ENCODE measurements at places on chromosomes 4 and X.

DNA sequence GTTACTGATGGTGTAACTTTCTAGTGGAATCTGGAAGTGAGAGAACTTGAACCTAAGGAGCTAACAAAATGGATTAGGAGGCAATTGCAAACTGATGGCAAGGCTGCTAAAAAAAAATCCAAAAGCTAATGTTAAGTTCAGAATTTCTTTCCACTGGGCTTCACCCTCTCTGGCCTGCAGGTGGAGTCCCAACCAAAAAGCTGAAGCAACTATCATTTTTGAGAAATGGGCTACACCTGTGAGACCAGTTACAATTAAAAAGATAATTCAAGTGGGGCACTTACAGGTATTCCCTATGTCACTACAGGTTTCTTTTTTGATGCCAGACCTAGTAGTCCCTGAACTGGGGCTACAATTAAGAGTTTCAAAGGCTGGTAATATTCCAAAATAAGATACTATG is 142.1 kb upstream of the FTHL17 start:
- no peak for DNase-seq

DNA sequence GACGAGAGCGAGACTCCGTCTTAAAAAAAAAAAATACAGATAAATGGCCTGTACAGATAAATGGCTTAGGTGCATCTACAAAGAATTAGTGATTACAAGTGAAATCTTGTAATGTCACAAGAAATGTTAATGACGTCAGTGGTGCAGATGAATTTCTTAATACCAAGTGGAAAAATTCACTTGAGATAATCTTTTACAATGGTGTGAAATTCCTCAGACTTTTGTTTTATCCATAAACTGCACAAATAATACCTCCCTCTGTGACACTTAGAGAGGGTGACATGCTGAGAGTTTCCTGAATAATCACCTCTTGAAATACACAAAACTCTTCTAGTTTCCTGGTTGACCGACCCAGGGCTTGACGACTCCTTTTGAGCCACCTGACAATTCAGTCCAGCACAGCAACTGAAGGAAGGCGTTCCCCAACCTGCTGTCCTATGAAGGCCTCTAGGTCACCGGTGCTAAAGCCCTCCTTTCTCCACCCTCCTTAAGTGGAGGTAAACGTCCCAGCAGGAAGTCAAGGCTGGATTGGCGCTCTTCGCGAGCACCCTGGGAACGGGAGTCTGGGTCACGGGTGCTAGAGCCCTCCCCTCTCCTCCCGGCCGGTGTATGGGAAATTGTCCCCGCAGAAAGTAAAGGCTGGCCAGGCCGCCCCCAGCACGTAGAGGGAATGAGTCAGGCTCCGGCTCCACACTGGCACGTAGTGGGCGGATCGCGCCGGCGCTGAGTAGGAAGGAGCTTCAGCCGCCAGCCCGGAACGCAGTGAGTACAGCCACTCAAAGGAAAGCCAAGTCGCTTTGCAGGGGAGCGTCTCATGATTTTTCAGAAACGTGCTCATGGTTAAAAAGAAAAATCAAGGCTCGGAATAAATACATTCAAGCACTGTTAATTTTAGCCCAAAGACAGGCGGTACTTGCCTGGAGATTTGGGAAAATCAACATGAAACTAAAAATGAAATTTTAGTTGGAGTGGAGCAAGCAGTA is at the start of gene TMEM144:
TMEM144 (plus strand) TSS at position 662 of the 983 bp plus-strand sequence. CDS start 2,182 bp downstream, outside the sequence.
- peak; percentile 33 for DNase-seq

GRCh38 chr4:7313347-7313811 is 121.0 kb downstream of the SORCS2 start:
- DNase-seq, result no peak

DNA sequence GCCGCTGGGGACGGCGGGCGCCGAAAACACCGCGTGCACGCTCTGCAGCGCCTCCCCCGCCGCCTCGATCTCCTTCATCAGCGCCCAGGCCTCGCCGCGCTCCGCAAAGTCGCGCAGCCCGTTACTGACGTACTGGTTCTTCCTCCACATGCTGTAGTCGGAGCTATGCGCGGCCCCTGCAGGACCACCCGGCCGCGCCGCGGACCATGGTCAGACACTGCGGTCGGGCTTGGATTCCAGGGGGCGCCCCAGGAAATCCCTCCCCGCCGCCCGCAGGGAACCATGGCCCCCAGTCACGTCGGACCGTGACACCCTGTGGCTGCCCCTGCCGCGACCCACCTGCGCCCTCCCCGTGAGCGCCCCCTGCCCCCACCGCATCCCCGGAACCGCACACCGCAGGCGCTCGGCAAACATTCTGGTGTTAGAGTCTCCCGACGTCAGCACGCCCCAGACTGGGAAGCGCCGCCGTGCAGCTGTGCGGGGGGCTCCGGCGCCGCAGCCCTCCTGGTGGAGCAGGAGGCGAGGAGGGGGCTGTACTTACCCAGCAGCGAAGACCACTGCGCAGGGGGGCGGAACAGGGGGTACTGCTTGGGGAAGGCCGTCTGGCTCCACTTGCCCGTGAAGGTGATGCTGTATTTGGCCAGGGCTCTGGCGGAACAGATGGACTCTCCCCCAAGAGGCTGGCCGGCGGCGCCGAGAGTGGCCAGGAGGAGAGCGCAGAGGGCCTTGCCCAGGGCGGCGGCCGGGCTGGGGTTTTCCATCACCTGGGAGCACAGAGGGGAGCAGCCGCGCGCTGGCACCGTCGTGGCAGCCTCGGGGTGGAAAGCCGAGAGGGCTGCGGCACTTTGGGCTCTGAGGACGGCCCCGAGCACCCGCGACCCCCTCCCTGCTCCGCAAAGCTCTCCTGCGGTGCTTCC is 814 bp downstream of the SPON2 start:
- no peak for DNase-seq

- DNase-seq, result no peak
These were observed 36.5 kb upstream of the IL15 start for GRCh38 chr4:141599853-141600252.

GRCh38 chr4:25860586-25861279 is 2.1 kb downstream of the SEL1L3 start:
- no peak for DNase-seq

DNA sequence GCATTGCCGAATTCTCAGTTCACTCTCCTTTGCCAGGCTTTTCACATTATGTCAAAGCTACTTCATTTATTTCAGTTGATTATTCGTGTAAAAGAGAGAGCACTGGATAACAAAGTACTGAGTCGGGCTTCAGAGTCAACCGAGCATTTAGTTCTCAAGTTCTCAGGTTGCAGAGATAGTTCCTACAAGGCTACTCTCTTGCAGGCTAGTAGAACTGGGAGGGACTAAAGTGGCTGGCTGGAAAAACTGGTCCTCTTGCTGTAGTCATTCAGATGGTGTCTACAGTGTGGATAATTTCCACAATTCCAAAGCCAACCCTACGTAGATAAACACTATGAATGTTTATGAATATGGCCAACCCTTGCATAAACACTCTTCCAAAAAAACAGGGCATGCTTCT is 4.6 kb upstream of the CCNG2 start:
- no peak for DNase-seq

DNA sequence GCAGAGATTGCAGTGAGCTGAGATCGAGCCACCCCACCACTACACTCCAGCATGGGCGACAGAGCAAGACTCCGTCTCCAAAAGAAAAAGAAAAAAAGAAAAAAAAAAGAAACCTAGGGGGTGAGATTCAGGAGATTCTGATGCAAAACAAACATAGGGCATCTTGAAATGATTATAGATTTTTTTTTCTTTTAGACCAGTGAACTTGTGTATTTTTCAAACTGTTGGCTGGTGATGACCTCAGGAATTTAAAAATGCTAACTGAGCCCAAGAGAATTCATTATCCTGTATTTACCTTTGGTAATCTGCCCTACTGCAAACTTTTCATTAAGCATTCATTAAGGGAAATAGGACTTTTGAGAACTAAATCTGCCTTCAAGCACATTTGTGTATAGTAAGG is 20.6 kb downstream of the ATP10D start:
- DNase-seq, result no peak

DNA sequence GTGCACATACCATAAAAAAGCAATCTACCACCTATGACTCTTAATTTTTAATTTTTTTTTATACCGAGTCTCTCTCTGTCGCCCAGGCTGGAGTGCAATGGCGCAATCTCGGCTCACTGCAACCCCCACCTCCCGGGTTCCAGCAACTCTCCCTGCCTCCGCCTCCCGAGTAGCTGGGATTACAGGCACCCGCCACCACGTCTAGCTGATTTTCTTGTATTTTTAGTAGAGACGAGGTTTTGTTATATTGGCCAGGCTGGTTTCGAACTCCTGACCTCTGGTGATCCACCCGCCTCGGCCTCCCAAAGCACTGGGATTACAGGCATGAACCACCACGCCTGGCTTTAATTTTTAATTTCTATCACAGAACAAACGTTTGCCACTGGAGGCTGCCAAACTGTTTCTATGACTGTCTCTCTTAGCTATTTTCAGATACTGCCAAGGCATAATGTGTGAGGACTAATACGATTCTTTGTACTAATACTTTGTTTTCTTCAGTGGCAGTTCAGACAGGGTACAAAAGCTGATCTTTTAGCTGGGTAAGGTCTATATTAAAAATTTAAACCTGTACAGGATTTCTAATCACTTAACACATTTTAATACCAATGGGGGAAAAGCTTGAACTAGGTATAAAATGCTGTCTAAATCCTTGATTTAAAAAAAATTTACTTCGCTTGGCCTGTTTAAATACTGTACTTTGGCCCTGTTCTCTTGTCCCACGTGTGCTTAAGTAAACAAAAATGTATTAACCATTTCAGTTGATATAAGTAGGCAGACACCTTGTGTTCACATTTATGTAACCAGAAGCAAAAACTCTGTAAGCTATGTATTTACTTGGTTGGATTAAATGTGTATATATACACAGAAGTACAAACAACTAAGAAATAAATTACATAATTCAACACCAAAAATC is 2.3 kb downstream of the PGRMC2 start:
- no peak for DNase-seq

GRCh38 chrX:53163436-53163835 is 61.6 kb downstream of the KDM5C start:
- no peak for DNase-seq

GRCh38 chr4:58711039-58711438 is 1600.9 kb upstream of the IGFBP7 start:
- no peak for DNase-seq

GRCh38 chrX:48508400-48509244 is at the start of gene PORCN:
PORCN (plus strand) TSS chrX:48508992; CDS start chrX:48509821, 829 bp downstream.
- DNase-seq, result peak; percentile 52

DNA sequence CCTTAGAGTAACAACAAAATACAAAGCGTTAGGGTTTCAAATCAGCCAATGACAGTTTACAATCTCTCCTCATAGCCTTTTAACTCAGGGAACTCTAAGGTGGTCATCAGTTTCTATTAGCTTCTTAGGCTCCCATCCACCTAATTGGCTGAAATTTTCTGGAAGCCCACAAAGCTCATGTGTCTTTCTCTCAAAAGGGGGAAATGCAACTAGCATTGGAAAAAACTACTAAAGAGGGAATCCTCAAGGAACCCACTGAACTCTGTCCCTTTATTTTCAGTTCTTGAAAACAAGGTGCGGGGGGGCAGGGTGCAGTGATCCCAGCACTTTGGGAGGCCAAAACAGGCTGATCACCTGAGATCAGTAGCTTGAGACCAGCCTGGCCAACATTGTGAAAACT is 56.4 kb downstream of the PDGFC start:
- no peak for DNase-seq

DNA sequence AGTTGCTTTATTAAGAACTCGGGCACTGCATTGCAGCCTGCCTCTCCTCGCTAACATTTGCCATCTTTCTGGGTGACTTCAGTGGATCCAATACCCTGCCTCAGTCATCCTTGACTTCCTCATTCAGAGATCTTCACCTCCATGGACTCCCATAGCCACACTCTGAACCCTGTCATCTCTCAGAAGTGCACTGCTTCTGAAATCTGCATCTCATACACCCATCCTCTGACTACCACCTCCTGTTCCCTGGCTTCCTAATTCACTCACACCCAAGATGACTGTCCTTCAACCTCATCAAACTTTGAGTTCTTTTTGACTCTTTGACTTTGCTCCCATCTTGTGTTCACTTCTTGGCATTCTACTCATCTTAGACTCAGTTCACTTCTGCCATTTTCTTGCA is 25.3 kb upstream of the CYBB start:
- no peak for DNase-seq

- peak; percentile 8 for DNase-seq
These were observed 47.6 kb upstream of the NEUROG2 start for GRCh38 chr4:112563431-112564200.

GRCh38 chr4:71907782-71908181 is 123.9 kb upstream of the GC start:
- no peak for DNase-seq

DNA sequence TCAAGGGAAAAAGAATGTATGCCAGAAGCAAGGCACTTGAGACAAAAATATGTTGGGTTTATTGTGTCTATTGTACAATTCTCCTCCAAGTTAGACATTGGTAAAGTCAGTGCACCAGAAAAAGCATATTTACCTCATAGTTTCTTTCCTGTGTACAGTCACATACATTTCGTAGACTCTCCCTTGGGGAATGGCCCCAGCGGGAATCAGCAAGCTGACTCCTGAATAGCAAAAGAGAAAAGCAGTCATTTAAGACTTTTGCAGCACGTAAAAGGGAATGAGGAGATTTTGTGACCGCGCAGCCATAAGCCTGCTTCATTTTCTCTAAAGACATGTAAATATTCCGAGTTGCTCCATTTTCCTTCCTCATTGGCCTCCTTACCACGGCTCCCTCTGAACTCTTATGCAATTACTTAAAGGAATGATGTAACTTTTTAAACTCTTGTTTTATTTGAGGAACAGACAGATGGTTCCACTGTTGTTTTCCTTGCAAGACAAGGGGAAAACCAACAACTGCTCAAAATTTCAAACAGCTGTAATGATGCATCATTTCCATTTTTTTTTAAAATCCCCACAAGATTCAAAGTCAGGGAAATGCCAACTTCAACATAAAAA is 332.7 kb downstream of the UNC5C start:
- DNase-seq, result no peak

- no peak for DNase-seq
These were observed 102.9 kb upstream of the LRPAP1 start for GRCh38 chr4:3634894-3635820.

GRCh38 chr4:44660396-44660795 is 9.0 kb upstream of the YIPF7 start:
- DNase-seq, result no peak

GRCh38 chr4:87633243-87633642 is 16.8 kb upstream of the DMP1 start:
- DNase-seq, result peak; percentile 55

Measured in NCI-H1105 treated with DMSO at 0.1 percent for 48 hours (cell line).